Stimulated activated CD4-positive, alpha-beta T cell treated with anti-CD3 and anti-CD28 coated beads, Interleukin-15, amount 100 ng/mL, for 24 hours (primary cell): ENCODE measurements at places on chromosomes 13 and 19.

DNA sequence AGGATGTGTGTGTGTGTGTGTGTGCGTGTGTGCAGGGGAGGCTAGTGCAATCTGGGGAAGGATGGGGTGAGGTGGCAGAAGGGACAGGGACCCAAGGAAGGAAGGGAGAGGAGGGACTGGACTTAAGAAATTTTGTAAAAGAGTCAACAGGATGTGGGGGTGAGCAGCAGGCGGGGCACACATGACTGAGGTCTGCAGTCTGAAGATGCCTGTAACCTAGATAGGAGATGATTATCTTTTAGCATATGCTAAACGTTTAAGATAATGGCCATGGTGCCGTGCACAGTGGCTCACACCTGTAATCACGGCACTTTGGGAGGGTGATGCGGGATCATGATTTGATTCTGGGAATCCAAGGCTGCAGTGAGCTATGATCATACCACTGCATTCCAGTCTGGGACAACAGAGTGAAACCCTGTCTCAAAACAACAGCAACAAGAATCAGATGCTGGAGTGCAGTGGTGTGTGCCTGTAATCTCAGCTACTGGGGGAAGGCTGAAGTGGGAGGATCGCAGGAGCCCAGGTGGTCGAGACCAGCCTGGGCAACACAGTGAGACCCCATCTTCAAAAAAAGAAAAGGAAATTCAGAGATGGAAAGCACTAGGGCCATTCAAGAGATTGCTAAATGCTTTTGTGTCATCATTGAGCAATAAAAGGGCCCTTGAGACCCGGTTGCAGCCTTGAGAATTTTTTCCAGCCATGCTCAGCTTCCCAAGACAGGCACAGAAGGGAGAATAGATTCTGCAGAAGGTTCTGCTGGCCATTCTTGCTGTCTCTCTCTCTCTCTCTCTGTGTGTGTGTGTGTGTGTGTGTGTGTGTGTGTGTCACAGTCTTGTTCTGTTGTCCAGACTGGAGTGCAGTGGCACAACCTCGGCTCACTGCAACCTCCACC, 3.8 kb upstream of the ZNF414 start:
- no peak for DNase-seq

DNA sequence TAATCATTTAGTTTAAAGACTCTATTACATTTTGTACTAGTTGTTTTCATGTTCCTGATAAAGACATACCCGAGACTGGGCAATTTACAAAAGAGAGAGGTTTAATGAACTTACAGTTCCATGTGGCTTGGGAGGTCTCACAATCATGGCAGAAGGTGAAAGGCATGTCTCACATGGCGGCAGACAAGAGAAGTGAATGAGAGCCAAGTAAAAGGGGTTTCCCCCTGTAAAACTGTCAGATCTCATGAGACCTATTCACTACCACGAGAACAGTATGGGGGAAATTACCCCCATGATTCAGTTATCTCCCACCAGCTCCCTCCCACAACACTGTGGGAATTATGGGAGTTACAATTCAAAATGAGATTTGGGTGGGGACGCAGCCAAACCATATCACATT, 129.2 kb downstream of the PAN3 start:
- no peak for DNase-seq

DNA sequence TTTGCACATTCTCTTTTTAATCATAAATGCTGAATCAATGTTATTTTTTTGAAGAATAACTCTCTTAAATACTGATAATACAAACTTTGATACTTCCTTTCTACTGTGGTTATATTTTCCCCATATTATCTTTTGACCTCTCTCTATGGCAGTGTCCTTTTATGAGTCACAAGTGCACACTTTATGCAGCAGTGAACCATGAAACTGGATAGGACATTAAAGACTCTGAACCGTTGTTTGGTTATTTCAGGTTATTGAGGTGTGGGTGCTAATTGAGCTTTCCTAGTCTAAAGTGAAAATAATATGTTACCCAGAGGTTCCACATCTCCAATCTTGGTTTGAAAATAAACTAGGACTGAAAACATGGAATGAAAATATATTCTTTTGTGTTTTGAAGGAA, 71.4 kb downstream of the DGKH start:
- no peak for DNase-seq

- no peak for DNase-seq
Observed at GRCh38 chr19:35739275-35740107, 2.8 kb downstream of the IGFLR1 start.

DNA sequence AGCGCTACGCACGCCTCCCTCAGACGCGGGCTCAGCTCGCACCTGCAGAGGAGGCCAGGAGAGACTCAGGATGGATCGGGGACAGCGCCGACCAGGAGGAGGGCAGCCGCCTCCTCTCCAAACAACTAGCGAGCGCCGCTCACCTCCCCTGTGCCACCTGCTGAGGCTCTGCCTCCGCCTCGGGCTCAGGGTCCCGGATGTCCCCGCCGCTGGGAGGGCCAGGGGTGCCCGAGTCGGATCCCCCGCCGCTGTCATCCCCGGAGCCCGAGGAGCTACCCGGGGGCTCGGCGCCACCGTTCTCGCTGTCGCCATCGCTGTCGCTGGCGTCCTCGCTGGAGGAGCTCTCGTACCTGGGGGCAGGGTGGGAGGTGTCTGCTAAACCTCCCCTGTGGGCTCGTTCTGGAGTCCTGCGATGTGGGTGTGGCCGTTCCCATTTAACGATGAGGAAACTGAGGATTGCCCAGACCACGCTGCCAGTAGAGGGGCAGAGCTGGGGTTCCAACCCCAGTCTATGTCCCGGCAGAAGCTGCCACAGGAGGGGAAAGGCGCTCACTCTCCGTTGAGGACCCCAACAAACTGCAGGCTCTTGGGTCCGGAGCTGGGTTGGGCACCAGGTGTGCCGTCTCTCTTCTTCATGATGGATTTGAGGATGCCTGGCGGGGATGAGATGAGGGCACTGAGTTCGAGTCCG, 9.2 kb downstream of the KANK3 start:
- no peak for DNase-seq

GRCh38 chr19:35220315-35220921, 8.1 kb downstream of the FAM187B start:
- no peak for DNase-seq

- DNase-seq, result no peak
Observed at GRCh38 chr13:36418022-36418805, 14.1 kb upstream of the CCNA1 start.
